ENCODE measurements at places on chromosomes 4 and X.

- no peak for DNase-seq
These were observed 56.9 kb downstream of the ATG4A start for GRCh38 chrX:108148524-108148923.

DNA sequence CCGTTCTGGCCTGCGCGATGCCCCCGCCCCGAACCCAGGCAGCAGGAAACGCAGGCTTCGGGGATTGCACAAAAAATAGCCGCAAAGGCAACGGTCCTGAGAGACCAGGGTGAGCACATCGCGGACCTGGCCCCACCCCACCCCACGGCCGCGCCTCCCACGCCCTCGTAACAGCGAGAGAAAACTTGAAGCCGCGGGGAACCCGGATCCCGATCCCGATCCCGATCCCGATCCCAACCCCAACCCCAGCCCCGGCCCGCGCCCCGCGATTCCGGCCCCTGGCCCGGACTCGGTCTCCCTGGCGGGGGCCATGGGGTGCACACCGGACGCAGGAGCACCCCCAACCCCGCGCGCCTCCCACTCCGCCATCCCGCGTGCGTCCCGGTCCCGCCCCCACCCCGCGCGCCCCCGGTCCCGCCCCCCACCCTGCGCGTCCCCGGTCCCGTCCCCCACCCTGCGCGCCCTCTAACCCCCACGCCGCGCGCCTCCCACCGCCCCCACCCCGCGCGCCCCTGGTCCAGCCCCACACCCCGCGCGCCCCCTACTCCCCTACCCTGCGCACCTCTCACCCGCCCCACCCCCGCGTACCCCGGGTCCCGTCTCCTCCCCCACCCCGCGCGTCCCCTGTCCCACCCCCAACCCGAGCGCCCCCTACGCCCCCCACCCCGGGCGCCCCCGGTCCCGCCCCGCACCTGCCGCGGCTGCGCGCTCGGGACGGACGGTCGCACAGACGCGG lies 29.0 kb downstream of the NOP14 start:
- DNase-seq, result peak; percentile 59

- DNase-seq, result no peak
These were observed 78.0 kb downstream of the PHOX2B start for GRCh38 chr4:41670530-41670929.

DNA sequence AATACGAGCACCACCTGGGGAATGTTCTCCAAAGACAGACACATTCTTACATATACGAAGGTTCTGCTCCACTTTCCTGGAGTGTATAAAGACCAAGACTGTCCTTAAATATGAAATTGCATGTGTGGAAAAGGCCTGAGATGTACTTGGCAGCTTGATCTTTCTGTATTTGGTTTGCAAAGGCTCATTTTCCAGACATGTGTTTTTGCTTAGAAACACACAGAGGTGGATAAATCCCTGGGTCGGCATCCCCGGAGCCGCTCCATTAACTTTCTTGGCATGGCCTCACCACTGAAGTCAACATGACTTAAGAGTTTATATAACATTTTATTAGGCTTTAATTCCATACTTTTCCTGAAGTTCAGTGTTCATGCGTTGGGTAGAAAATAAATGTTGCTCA lies 239.4 kb downstream of the LDB2 start:
- no peak for DNase-seq

Data from GM10248 (cell line).